SK-N-SH (cell line): ENCODE measurements at places on chromosomes 7 and 10. TPM values are rescaled to one million over a fixed set of nuclear protein-coding genes. Genes with fewer than 3 reads are reported as not detected.

DNA sequence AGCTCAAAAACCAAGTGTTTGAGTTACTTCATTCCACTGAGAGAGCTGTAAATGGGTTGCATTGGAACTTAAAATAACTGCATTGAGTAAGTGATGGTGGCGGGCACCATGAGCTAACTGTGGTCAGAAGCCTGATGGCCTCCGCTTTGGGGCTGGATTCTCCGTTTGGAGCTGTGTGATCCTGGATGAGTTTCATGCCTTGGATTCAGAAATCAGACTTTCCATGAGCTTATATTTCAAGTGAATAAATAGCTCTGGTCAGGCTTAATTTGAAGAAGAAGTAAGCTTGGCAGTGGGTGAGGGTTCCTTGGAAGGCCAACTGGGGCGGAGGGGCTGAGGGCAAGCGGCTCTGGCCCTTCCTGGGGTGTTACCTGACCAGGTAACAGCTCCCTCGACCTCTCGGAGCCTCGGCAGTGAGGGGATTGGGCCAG lies 5.6 kb downstream of the HTRA1 start:
- no peak for DNase-seq

DNA sequence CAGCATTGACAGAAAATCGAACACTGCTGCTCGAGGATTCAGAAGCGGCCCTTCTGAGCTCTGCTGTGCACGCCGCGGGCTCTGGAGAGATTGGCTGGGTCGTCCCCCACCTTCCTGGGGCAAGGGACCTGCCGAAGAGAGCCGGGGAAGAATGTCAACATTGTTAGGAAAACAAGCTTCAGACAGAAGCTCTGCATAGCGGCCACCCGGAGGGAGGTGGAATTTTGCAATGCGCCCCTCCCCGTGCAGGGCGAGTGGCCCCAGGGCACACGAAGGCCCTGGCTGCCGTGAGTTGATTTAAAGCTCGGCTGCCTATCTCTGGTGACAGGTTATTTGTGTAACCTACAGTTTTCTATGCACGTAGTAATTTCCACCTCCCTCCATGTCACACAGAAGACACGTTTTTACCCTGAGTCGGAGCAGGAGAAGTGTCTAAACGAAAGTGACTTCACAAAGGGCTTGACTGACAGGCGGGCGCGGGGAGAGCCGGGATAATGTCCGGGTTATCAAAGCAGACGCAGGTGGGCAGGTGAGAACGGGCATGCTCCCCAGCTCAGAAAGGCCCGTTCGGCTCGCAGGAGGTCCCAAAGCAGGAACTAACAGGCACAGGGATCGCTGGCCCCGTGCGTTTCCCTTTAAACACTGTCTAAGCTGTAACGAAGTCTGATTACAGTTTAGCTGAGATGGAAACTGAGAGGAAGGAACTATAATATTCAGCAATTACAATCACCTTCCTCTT lies 84.6 kb downstream of the PDGFA start:
- DNase-seq, result no peak

DNA sequence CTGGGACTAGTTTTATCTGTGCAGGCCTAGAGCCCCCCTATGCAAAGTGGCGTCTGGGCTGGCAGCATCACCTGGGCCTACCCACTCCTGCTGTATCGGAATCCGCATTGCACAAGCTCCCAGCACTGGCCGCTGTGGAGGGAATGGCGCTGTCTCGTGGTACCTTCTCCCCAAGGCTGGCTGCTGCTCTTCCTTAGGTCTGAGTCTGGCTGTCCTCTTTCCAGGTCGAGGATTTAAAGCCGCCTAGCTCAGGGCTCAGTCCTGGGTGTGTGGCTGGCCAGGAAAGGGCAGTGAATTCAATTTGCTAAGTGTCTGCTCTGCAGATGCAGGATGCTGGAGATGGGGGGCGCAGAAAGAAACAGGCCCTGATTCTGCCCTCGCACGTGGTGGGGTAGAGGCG lies 44.7 kb downstream of the MGMT start:
- DNase-seq, result no peak

- no peak for DNase-seq
These were observed 281.7 kb downstream of the KLF6 start for GRCh38 chr10:3503299-3503698.

- peak; percentile 56 for DNase-seq
These were observed 696 bp downstream of the MALSU1 start for GRCh38 chr7:23299770-23300300.

ANKRD2 gene
- polyA plus RNA-seq, result 0.72 and 0.99 TPM in 2 replicates

ITIH5 gene
- 0.05 and 0.07 TPM in 2 replicates for polyA plus RNA-seq

SPDYE17 gene
- not detected in 2 replicates for polyA plus RNA-seq
